ENCODE measurements at places on chromosomes 4 and X.

- DNase-seq, result no peak
Measured at GRCh38 chrX:69015564-69016292, 149.5 kb downstream of the PJA1 start.

- DNase-seq, result no peak
Measured at GRCh38 chrX:13638826-13639225, 14.1 kb upstream of the TCEANC start.

- no peak for DNase-seq
Measured at GRCh38 chr4:152807294-152807829, 27.6 kb downstream of the ARFIP1 start.

DNA sequence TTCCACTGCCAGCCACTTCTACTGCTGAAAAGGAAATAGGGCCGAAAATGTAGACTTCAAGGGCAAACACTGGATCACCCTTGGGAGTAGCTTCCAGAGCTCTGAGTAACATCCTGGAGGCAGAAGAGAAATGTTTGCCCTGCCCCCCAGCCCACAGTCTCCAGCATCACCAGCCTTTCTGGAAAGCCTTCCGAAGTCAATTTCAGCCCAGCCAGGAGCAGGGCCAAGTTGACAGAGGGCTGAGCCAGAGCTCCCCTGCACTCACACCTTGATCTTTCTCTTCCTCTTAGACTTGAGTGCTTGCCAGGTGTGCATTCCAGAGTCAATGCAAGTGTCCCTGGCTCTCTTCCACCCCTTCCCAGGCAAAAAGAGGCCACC lies 35.2 kb downstream of the SLC25A5 start:
- DNase-seq, result no peak

DNA sequence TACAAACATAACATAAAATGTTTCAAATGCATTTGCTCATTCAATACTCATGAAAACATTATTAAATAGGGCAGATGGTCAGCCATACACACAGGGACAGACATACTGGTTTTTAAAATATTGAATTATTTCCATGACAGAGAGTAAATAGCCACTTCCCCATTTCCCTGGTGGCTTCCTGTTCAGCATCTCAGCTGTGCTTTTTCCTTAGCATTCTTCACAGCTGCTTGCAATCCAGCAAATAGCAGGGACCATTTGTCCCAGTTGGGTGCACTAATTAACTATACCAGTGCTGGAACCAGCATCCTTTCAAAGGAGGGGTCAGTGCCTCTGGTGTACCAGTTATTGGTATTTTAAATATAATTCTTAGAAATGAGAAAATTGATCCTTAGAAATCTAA lies 964.7 kb downstream of the RAB28 start:
- DNase-seq, result no peak

DNA sequence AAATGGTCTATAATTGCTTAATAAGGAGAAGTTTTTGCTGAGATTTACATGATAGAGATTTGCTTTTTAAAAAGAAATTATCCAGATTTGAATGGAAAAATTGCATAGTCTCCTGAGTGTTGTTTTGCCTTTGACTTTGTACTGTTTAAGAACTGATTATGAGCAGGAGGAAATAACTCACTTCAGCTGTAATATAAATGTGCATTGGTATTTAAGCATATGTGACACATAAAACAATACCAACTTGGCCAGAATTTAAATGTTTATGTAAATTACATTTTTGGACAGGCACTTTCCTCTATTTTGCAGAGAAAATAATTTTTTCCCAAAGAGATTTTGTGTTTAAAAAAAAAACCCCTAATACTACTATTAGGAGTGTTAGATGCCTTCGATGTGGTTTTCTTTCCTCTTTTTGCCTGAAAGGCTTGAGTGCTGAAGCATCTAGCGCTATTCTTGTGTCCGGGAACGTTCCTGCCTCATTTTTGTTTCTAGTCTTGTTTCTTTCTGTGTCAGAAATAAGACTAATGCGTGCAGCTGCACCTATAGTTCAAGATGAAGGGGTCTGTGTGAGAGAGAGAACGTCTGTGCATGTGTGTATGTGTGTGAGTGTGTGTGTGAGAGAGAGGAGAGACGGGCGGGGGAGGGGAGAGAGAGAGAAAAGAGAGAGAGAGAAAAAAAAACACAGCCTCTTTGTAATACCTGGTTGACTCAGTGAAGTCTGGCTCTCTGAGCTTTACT lies 60.8 kb downstream of the TBL1X start:
- DNase-seq, result no peak

DNA sequence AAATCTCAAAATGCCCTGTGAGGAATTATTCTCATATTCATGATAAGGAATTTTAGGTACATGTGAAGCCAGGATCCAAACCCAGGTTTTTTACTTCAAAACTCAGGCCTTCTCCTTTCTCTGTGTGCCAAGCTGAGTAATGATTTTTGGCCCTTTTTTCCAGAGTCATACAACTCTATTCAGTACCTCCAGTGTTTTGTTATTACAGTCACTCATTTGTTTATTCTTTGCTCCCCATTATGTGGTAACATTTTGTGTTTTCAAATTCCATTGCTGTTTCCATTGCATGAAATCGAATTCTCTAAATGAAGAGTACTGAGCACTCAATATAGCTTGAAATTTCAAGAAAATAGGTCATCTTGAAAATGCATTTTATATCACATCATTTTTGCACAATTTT lies 315.4 kb downstream of the NR3C2 start:
- no peak for DNase-seq

GRCh38 chr4:83267830-83268475 lies 16.6 kb downstream of the COQ2 start:
- DNase-seq, result no peak

DNA sequence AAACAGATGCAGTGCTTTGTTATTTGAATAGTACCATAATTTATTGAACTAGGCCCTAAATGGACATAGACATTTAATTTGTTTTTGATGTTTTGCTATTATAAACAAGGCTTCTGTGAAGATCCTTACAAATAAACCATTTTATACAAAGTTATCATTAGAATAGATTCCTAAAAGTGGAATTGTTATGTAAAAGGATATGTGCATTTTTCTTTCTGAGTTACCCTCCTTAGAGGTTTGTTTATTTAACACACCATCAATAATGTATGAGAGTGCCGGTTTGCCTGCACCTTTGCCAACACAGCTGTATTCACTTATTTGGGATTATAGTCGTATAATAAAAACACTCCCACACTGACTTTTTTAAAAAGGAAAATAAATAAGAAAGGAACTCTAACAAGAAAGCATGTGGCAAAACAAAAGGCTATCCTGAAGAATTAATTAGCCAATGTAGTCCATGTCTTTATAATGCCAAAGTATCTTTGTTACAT lies 84.8 kb downstream of the PAK3 start:
- no peak for DNase-seq

- no peak for DNase-seq
Measured at GRCh38 chr4:1741208-1741607, 19.9 kb downstream of the TACC3 start.

GRCh38 chr4:74659576-74660411 lies 134.5 kb downstream of the BTC start:
- DNase-seq, result no peak

GRCh38 chr4:108840426-108840975 lies 77.6 kb upstream of the ETNPPL start:
- no peak for DNase-seq

DNA sequence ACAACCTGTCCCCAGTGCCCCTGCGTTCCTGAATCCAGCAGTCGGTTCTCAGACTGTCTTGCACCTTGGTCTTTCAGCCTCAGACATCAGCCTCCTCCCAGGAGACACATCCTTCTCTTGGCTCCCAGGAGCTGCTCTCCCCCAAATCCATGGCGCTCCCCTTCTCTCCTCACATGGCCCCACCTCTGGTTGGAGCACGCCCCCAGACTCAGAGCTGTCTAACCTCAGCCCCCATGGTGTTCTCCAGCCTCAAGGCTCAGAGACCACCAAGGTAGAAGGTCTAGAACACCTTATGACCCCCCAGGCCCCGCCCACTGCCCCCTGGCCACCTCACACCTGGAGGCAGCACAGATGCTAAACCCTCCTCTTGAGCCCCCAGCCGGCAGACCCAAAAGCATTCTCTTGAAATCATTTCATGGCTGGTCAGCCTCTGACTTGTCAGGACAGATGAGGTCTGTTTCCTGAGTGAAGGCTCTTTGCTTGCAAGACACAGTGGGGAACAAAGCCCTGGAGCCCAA lies 47.9 kb downstream of the ADRA2C start:
- DNase-seq, result no peak

DNA sequence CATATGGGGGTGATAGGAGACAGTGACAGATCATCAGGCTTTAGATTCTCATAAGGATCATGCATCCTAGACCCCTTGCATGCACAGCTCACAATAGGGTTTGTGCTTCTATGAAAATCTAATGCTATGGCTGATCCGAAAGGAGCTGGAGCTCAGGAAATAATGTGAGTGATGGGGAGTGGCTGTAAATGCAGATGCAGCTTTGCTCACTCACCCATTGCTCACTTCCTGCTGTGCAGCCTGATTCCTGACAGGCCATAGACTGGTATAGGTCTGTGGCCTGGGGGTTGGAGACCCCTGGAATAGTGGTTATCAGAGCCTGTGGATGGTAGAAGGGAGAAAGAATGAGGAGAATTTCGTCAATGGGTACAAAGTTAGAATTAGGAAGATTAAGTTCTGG lies 2751.1 kb downstream of the ARAP2 start:
- no peak for DNase-seq

GRCh38 chr4:99468889-99469288 lies 33.7 kb upstream of the ADH7 start:
- DNase-seq, result no peak

DNA sequence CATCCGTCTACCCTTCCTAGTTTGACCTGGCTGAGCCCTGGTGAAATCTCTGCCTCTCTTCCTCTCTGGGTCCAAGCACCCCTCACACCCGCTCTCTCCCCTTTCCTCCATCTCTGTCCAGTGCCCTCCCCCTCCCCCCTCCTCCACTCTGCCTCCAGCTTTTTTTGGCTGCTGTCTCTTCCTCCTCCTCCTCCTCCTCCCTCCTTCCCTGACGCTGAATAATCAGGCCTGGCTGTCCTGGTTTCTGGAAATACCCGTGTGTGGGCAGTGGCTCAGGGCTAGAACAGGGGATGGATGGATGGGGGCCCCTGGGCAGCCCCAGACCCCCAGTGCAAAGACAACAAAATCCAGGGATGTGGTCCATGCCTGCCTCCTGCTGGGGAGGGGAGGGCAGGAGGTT lies 4.7 kb upstream of the SYP start:
- no peak for DNase-seq

- DNase-seq, result no peak
Measured at GRCh38 chr4:155694100-155694785, 27.6 kb downstream of the GUCY1A1 start.

- no peak for DNase-seq
Measured at GRCh38 chr4:154506253-154506652, 14.7 kb upstream of the DCHS2 start.

GRCh38 chr4:76747563-76747962 lies 150.4 kb downstream of the SOWAHB start:
- DNase-seq, result no peak

- DNase-seq, result no peak
Measured at GRCh38 chr4:33386764-33387163, 2666.6 kb downstream of the PCDH7 start.

DNA sequence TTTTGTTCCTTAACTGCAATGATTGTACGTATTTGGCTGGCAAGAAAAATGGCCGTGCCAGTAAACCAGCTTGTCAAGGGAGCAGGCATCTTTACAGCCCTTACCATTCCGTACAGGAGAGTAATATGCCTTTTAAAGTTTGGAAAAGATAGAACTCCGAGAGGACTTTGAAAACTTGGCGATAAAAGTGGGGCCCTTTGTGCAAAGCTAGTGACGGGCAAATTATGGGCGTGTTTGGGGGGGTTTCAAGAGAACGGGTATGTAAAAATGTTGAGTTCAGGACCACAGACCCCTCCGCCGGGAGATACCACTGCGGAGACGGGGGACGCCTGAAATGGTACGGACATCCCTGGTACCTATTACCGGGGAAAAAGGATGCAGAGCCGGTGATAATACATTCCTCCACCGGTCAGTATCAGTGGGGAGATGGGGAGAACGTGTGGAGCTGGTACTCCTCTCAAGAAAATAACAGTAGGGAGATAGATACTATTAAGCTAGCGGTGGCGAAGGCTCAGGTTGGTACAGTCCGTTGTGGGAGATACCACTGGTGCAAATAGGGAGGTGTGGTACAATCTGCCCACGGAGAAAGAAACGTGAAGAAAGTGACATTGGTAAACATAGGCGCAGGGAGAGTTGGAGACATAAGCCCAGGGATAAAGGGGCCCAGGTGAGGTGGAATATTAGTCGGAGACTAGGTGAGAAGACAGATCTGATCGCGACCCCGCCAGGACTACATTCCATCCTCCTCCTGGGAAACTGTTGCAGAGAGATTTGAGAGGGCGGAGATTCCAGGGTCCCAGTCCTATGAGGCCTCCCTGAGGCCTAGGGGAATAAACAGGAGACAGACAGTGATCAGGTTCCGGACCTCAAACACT lies 14.5 kb downstream of the SPACA5 start:
- DNase-seq, result peak; percentile 49

DNA sequence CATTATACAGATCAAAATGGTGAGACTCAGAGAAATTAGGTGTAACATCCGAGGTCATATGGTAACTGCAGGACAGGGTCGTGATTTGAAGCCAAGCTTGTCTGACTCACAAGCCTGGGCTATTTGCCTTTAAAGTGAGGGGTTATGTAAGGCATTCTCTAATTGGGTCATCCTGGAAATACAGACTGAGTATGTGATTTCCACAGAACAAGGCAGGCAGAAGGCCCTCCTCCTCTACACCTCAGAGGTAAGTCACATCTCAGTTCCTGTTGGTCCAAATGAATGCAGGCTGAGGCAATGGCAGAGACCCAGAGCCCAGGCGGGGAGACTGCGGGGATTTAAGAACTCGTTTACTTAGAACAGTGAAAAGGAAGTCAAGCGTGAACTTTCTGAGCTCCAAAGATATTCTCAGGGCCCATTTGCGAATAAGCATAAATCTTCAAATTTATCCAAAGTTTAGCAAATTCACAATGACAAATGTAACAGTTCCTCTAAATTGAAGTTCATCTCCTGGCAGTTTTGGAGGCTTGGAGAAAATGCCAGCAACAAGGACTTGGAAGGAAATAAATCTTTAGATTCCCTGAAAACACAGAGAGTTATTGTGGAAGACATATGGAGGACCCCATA lies 153.3 kb downstream of the LDB2 start:
- DNase-seq, result no peak

DNA sequence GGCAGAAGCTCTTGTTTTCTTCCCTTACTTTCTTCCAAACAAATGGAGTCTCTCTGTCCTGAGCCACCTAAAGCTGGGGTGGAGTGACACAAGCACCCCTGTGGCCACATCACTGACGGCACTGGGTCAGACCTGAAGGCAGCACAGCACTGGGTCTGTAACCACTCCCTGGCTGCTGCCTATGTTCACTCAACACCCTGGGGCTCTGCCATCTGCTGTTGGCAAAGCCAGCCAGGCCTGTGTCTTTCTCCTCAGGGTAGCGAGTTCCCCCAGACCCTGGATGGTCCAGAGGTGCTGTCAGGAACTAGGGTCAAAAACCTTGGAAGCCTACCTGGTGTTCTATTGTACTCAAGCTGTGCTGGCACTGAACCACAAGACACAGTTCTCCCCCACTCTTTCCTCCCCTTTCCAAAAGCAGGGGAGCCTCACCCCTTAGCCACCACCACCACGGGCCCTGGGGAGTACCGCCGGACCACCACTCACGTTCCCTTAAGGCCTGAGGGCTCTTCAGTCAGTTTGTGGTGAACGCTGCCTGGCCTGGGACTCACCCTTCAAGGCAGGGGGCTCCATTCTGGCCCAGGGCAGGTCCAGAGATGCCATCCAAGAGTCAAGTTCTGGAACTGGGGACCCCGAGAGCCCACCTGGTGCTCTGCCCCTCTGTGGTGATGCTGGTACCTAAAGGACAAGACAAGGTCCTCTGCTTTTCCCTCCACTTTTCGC lies 31.5 kb downstream of the TMEM271 start:
- no peak for DNase-seq

- no peak for DNase-seq
Measured at GRCh38 chr4:17523662-17524061, 8.7 kb downstream of the CLRN2 start.
